Stimulated activated CD8-positive, alpha-beta memory T cell treated with anti-CD3 and anti-CD28 coated beads, Interleukin-15, amount 100 ng/mL, for 24 hours (primary cell): ENCODE measurements at places on chromosomes 2 and 18.

DNA sequence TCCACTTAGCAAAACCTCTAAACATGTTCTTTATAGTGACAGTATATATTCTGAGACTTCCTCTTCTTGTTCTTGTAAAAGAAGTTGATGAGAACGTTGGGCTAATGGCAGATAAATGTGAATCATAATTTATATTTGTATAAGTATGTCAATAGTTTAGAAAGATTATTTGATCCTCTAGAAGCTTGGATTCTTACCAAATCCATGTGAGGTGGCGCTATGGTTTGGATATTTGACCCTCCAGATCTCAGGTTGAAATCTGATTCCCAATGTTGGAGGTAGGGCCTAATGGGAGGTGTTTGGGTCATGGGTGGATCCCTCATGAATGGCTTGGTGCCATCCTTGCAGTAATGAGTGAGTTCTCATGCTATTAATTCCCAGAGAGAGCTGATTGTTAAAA, 29.8 kb upstream of the SCN1A start:
- no peak for DNase-seq

DNA sequence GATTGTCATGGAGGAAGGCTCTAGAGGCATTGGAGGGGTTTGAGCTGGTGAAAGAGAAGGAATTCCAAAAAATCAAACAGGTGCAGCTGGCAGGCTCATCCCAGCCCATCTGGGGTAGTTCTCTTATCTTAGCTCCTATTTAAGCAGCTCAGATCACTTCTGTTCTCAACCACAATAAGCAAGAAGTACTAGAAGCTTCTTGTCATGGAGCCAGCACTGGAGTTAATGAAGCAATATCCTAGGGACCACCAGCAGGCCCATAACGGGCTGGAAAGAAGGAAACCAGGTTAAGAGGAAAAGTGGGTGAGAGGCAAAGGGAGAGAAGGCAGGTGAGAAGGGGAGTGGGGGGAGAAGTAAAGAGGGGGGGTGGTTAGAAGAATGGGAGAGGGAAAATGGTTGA, 100.7 kb upstream of the ZFP36L2 start:
- DNase-seq: no peak

GRCh38 chr2:144268036-144268678, 251.8 kb downstream of the ZEB2 start:
- no peak for DNase-seq

DNA sequence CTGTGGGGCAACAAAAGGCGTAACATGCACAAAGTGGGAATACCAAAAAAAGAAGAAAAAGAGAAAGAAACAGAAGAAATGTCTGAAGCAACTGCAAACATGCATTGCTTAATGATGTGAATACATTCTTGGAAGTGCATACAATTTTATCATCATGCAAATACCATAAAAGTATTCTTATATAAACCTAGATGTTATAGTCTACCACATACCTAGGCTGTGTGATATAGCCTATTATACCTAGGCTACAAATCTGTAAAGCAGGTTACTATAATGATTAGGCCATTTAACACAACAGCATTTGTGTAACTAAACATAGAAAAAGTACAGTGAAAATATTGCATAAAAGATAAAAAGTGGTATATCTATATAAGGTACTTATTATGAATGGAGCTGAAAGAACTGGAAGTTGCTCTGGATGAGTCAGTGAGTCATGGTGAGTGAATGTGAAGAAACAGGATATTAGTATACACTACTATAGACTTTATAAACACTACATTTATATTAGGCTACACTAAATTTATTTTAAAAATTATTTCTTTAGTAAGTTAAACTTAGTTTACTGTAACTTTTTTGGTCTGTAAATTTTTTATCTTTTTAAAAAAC, 319.4 kb upstream of the KCNH7 start:
- no peak for DNase-seq

DNA sequence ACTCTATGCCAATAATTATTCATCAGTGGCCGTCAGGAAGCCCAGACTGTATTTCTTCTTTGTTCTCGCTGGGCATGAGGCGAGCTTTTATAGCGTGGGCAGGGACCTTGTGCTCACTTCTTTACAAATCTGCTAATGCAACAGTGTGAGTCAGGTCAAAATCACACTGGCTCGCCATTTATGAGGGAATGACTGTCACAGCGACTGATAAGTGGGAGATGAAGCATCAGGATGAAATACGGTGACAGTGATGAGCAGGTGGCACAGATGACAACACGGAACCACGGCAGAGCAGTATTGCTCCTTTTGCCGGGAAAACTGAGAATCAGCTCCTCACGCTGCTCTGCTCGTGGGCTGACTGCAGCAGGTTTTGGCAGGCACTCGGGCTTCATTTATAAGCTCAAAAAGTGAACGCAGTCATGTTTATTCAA, 20.5 kb downstream of the TYMS start:
- no peak for DNase-seq
